ENCODE measurements at places on chromosomes 12 and 14.

DNA sequence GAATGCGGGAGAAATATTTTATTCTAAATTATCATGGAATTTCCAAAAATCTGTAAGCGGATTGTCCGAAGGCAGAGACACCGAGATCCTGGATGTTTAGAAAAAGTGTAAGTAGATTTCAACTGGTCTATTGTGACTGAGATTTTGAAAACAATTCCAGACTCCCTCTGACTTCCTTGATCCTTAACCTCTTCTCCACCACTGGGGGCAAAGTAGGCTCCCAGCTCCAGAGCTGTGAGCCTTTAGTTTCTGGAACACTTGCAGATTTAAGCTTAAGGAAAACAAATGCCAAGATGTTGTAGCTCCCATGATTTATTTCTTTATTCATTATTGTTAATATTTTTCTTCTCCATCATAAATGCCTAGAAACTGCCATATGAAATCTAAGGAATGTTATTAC lies 1320.5 kb upstream of the SEL1L start:
- no peak for DNase-seq

DNA sequence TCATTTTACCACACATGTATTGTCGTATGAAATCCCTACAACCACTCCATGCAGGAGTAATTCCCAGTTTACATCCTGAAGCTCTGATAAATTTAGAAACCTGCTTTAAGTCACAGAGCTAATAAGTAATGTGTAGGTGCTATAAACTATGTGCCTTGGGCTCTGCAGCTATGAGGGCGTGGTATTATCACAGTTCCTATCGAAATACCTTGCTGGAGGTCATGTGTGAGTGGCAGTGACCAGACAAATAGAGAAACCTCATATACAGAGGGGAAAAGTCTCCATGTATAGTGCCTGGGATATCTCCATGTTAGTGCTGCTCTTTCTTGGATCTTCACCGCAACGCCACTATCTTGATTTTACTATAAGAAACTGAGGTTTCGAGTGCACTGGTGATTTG lies 883 bp upstream of the TBC1D15 start:
- DNase-seq = no peak

GRCh38 chr12:78928200-78929074 lies 63.9 kb downstream of the SYT1 start:
- no peak for DNase-seq

- DNase-seq = no peak
Observed at GRCh38 chr14:49774106-49774505, 6.2 kb downstream of the KLHDC2 start.

DNA sequence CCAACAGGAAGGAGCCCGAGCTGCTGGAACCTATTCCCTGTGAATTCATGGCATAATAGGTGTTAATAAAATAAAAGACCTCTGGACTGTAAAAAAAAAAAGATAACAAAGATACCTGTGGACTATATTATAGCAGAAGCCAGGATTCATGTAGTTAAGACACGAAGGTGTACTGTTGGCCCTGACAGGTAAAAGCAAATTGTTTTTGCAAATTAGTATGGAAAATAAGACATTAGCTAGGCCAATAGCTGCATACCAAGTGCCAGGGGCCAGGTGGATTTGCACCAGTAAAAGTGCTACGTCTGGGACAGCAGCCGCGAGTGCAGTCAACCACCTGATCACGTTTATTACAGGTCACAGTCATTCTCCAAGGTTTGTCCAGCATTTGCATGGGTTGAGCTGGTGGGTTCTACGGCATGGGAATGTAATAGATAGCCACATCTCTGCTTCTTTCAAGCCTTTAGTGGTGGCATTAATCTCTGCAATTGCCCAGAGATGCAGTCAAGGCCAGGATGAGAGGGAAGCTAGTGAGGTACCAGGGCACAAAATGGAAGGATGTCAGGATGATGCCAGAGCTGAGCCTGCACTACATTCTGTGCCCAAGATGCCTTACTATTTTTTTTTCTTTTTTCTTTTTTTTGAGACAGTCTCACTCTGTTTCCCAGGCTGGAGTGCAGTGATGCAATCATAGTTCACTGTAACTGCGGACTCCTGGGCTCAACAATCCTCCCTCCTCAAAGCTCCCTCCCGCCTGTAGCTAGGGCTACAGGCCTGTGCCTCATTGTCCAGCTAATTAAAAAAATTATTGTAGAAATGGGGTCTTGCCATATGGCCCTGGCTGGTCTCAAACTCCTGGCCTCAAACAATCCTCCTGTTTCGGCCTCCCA lies 26.3 kb downstream of the TNFAIP2 start:
- no peak for DNase-seq

DNA sequence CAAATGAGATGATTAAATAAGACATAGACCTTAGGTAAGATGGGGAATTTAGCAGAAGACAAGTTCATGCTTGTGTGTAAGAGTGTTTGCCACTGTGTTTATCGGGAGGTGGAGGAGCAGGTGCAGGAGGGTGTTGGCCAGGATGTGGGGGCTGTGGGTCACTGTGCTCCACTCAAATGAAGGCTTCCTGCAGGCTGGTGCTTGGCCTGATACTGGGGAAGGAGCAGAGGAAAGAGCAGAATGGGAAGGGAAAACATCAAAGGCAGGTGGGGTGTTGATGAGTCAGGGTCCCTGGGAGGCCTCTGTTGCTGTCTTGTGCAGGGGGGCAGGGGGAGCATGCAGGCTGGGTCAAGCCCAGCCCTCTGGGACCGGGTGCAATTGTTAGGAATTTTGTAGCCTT lies 126.5 kb downstream of the TSPAN9 start:
- DNase-seq = no peak

GRCh38 chr12:12560587-12561370 lies 1.9 kb downstream of the DUSP16 start:
- DNase-seq = peak; percentile 55

- peak; percentile 66 for DNase-seq
Observed at GRCh38 chr12:48973941-48974673, 2.6 kb upstream of the WNT10B start.

GRCh38 chr12:9334964-9335363 lies 126.8 kb upstream of the PZP start:
- no peak for DNase-seq

GRCh38 chr14:97943619-97944018 lies 1146.4 kb downstream of the VRK1 start:
- peak; percentile 41 for DNase-seq

- no peak for DNase-seq
Observed at GRCh38 chr12:98355933-98356332, 159.5 kb upstream of the TMPO start.

DNA sequence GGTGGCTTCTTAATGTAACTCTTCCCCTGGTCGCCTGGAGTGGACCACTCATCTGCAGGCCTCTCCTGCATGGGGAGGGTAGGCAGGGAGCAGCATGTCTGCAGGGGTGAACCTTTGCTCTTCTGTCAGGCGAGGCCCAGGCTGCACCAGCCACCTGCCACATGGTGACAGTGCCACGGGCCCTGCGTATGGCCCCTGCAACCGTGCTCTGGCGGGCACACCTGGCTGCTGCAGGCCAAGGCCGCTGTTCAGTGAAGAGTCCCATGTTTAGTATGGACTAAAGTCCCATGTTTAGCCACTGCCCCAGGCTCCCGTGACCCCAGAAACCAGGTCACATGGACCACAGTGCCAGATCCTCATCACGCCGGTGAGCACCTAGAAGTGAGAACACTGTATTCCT lies 187.0 kb downstream of the ADGRD1 start:
- DNase-seq = no peak

- no peak for DNase-seq
Observed at GRCh38 chr14:33589334-33589733, 361.5 kb downstream of the EGLN3 start.

GRCh38 chr12:23628806-23629205 lies 320.7 kb downstream of the SOX5 start:
- DNase-seq = no peak

- no peak for DNase-seq
Observed at GRCh38 chr12:13442457-13442856, 245.9 kb downstream of the EMP1 start.

DNA sequence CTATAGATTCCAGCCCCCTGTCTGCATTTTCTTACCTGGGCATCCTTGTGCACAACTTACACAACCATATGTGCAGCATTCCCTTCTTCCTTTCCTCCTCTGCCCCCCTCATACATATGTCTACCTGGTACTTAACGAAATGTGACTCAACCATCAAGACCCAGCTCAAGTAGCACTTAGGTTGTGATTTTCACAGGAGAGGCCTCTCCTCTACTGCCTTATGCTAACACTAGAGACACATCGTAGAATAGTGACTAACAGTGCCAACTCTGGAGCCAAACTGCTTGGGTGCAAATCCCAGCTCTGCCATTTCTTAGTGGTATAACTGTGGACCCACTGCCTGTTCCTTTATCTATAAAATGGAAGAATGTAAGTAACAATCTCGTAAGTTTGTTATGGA lies 24.1 kb upstream of the PLEKHA5 start:
- DNase-seq = no peak

GRCh38 chr12:46227616-46228015 lies 41.2 kb downstream of the SLC38A1 start:
- DNase-seq = no peak

DNA sequence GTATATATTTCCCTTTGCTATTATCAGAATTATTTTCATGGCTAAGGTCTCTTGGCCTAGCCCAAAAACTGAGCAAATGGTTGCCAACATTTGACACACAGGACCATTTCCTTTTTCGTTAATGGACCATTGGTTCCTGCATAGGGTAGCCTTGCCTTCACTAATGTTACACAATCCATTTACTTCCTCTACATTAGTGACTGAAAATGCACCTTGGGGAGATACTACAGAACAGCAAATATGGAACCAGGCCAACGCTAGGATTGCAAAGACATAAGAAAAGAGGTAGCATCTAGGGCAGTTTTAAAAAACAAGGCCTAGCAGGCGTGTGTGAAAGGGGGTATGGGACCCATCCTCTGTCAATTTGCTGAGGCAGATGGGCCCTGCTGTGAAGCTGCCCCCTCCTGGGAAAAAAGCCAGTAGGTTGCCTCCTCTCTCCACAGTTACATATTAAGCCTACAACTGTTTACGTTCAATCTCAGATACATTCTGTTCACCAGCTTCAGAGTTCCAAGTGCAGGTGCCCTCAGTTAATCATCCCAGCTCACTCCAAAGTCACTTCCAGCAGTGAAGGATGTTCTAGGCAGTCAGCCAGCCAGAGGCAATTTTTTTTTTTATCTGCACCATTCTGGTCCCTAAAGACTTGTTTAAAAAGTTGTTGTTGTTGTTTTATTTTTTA lies 15.0 kb downstream of the AQP6 start:
- DNase-seq = no peak

DNA sequence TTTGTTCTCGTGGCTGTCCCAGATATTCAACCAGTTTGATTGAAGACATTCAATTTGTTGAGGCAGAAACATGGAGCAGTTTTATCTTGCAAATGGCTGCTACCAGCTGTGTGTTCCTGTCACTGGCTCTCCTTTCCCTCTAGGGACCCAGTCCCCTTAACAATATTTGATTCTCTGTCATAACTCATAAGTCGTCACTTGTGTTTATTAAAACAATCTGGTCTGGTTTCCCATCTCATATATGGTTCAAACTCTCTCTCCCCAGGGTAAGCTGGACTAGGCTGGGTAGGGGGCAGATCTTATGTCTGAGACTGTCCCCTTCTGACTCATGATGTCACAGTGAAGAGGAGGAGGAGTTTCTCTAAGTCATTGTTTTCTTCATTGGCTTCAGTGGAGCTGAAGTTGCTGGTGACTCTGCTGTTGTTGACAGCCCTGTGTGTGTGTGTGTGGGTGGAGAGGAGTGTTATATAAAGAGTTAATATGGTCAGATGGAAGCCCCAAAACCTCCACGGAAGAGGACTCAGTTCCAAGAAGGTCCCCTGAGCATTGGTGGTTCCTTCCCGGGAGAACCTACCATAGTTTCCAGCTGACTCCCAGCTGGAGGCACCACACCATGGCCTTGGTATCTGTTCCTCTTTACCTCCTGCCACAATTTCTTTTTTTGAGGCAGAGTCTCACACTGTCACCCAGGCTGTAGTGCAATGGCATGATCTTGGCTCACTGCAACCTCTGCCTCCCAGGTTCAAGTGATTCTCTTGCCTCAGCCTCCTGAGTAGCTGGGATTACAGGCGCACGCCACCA lies 16.1 kb upstream of the GNG2 start:
- DNase-seq = no peak

- DNase-seq = no peak
Observed at GRCh38 chr12:127257366-127257935, 1009.5 kb upstream of the TMEM132C start.

- DNase-seq = no peak
Observed at GRCh38 chr14:83994020-83994419, 1535.9 kb upstream of the FLRT2 start.

DNA sequence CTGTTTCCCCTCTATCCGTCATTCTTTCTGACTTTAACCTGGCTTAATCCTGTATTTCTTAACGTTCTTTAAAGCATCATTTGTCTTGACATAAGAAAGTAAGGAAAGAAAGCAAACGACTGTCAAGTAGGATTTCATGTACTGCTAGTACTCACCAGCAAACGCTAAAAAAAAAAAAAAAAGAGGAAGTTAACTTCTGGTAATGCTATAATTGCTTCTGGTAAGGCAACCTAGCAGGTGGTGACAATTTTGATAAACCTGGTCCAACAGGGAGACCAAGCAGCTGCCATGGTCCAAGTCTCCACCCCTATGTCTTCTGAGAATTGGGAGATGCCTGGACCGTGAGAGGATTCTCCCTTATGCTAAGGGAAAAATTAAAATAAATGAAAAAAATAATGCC lies 306.6 kb downstream of the DAD1 start:
- no peak for DNase-seq

GRCh38 chr12:53867216-53868012 lies 71.2 kb upstream of the HOXC13 start:
- DNase-seq = no peak

GRCh38 chr14:67650694-67651093 lies 23.7 kb downstream of the VTI1B start:
- DNase-seq = no peak

DNA sequence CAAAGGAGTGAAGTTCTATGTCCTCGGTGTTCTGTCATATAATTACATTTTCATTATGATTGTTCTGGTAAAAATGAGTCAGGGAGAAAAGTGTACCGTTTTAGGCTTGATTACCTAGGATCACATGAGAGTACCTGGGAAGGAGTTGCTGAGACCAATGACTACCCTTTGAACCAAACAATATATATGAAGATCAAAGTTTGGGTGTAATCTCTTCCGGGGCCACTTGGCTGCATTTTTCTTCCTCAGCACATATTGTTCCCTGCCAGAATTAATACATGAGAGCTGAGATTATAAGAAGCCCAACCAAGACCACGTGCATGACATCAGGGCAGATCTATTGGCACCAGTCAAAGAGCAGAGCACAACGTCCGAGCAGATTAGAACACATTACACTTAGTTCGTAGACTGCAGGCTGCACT lies 41.1 kb upstream of the DHRS7 start:
- no peak for DNase-seq

DNA sequence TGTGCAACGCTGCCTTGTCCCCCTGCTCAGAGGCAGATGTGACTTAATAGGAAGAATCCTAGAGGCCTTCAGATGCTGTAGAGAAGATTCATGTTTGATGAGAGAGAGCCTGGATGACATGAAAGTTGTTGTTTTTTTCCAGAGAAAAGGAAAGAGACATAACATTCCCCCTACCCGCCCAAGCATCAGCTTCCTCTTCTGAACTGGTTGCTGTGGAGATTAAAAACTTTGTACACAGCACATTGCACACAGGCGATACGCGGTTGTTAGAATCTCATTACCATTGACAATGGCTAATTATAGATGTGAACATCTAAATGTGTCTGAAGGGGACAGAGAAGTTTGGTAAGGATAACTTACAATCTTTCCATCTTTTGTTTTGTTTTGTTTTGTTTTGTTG lies 13.6 kb upstream of the ETFBKMT start:
- no peak for DNase-seq

GRCh38 chr12:129332286-129332685 lies 479.0 kb downstream of the GLT1D1 start:
- DNase-seq = no peak

GRCh38 chr12:1170411-1170810 lies 179.4 kb downstream of the ERC1 start:
- no peak for DNase-seq

All from stimulated activated CD8-positive, alpha-beta memory T cell treated with anti-CD3 and anti-CD28 coated beads, Interleukin-4, amount 100 ng/mL, for 48 hours (primary cell).